GM04503 (cell line): ENCODE measurements at places on chromosomes 11 and 22.

DNA sequence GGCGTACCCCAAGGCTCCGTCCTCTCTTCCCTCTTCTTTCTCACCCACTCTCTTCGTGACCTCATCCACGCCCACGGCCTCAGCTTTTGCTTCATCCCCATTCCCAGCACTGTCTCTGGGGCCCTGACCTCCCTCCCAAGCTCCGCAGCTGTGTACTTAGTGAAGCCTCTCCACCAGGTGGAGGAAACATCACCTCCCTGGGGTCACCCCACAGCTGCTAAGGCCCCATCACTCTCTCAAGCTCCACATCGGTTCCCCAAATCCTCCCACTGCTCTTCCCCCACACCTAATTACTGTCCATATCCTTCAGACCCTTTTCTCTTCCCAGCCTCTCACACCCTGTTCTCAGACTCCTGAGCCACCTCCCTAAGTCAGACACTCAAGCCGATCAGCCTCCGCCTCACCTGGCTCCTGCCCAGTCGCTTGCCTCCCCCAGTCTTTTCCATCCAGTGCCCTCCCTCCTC, 7.9 kb upstream of the SYT7 start:
- no peak for DNase-seq

GRCh38 chr11:26719289-26719973, 2.4 kb downstream of the SLC5A12 start:
- no peak for DNase-seq

- no peak for DNase-seq
Measured at GRCh38 chr22:24975813-24976341, 23.4 kb downstream of the KIAA1671 start.

- no peak for DNase-seq
Measured at GRCh38 chr11:13486926-13487660, 8.7 kb downstream of the PTH start.

DNA sequence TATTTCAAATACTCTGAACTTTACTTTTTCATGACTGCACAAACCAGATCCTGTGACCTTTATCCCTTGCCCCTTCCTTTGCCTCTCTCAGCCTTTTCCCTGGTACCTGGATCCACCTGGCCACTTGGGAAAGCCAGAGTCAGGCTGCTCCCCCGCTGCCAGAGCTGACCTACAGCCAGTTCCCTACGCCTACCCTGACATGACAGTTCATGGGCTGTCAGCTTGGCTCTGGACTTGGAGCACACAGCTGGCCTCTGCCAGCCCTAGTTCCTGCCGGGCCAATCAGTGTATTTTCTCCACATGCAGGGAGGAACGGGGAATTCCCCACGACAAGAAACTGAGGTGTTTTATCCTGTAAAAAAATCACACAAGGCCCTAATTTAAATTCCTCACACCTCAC, 382.6 kb downstream of the INSC start:
- DNase-seq = no peak

DNA sequence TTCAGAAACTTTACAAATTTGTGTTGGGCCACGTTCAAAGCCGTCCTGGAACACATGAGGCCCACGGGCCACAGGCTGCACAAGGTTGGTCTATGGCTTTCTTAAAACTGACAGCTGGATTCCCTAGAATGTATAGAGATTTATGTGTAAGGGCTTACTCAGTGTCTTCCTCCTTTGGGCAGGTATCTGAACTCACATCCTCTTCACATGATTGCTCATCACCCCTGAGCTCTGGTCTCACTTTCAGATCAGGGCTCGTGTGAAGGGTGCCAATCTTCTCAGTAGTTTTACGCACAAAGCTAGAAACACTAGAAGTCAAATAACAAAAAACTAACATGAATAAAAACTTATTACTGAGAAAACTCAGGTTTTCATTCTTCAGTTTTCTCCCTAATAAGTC, 27.1 kb downstream of the HPS5 start:
- no peak for DNase-seq

DNA sequence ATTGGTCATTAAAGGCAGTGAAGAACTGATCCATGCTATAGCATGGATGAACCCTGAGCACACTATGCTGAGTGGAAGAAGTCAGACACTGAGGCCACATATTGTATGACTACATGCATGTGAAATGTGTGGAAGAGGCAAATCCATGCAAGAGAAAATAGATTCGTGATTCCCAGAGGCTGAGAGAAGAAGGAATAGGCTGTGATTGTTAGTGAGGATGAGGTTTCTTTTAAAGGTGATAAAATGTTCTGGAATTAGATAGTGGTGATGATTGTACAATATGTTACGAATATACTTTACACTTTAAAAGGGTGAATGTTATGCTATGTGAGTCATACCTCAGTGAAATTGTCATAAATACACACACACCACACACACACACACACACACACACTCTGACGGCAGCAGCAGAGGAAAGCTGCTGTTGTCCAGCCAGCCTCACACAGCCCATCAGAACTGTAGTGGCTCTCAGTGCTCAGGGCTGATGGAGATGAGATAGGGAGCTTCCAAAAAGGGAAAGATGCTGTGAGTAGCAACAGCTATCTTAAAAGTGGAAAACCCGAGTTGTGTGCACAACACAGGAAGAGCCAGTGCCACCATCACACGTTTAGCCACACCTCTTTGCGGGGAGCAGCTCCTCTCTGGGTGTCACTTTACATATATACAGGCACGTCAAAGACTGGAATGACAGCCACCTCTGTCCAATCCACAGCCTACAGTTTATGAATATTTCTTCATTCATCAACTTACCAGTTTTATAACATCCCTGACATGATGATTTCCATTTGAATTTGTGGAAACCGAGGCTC, 153.0 kb downstream of the SPATA19 start:
- no peak for DNase-seq

DNA sequence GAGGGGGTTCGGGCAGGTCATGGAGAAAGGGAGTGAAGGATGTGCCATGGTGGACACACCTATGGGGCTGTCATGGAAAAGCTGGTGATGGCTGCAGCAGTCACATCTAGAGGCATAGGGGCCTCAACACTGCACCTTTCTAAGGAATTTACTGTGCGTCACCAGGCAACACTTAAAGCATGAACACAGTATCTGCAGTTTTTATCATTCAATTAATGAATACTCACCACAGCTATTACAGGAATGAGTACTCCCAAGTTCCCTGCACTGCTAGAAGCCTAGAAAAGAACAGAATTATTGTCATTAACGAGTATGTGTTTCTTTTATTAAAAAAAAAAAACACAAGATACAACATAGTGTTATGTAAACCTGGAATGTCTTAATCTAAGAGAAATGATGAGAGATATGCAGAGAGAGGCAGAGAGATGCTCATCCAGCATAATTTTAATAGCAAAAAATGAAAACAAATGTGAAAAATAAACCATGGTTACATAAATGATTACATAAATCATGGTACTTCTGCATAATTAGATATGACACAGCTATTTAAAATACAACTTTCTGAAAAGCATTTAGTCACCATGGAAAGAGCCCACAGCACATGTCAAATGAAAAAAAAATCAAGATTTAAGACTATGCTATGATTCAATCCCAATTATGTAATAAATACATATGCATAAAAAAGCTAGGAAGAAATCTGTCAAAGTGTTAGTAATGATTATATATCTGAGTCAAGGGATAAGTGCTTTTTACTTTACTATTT, 19.2 kb downstream of the SERPIND1 start:
- peak; percentile 23 for DNase-seq

DNA sequence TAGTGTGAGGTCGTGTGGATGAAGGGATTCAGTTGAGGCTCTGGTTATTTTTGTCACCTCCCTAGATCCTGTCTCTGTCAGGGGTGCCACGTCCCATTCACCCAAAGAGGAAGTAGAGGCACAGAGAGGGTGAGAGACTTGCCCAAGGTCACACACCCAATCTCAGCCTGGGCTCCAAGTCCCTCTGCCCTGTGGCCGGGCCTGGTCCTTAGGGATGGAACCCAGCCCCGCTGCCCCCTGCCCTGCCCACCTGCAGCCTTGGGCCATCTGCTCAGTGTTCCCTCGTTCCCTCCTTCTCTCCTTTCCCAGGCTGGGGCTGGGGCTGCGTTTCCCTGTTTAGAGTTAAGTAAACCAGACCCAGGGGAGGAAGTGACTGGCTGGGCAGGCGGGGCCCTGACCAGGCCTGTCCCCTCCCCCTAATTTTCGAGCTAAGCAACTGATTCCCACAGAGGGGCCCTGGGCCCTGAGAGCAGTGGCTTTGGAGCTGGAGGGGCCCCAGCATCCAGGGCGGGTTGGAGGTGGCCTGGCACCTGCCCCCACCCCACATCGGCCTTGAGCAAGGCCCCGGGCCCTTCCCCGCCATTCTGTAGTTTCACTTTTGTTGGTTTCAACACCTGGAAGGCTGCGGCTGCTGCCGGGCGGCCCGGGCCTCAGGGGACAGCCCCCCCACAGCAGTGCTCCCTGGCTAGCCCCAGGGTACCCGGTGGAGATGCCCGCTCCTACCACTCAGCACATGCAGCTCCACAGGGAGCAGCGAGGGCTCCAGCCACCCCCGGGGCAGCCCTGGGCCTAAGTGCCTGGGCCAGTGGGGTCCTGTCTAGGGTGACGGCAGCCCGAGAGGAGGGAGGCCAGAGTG, 1.5 kb downstream of the TCIRG1 start:
- DNase-seq = no peak

- DNase-seq = no peak
Measured at GRCh38 chr11:123410218-123410549, 19.9 kb upstream of the GRAMD1B start.

DNA sequence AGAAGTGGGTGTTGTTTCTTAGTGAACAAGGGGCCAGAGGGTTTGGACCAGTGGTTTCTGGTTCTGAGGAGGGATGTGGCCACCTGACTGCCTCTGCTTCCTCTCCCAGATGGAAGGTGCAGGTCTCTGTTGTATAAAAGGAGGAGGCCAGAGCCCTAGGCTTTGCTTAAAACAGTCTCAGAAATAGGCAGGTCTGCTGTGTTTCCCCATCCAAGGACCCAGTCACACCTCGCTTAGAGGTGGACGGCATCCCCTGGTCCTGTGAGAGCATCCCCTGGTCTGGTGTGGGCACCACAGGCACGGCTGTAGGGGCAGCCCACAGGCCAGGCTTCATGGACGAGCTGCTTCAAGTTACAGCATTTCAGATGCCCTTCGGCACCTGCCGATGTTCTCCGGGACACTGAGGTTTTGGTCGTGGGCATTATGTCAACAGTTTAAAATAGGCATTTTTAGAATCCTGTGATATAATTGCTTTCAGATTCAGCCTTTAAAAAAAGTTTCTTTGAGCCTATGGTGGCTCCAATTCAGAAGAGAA, 45.7 kb upstream of the SHANK2 start:
- no peak for DNase-seq

GRCh38 chr22:28514321-28514821, 165.3 kb downstream of the TTC28 start:
- DNase-seq = no peak

DNA sequence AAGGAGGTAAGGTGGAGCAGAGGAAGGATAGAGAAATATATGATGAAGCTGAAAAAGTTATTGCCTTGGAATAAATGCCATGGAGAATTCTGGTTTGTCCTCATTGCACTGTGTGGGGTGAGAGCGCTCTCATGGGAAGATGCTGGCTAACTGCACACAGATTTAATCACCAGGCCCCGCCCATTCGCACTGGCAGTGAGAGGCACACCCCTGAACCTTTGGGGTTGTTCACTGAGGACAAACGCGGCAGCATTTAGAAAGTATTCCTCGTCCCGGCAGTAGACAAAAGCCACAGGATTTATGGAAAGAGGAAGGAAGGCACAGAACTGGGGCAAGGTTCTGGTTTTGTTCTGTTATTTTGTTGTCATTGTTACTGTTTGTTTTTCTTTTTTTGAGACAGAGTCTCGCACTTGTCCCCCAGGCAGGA, 70.2 kb downstream of the MED15 start:
- no peak for DNase-seq

DNA sequence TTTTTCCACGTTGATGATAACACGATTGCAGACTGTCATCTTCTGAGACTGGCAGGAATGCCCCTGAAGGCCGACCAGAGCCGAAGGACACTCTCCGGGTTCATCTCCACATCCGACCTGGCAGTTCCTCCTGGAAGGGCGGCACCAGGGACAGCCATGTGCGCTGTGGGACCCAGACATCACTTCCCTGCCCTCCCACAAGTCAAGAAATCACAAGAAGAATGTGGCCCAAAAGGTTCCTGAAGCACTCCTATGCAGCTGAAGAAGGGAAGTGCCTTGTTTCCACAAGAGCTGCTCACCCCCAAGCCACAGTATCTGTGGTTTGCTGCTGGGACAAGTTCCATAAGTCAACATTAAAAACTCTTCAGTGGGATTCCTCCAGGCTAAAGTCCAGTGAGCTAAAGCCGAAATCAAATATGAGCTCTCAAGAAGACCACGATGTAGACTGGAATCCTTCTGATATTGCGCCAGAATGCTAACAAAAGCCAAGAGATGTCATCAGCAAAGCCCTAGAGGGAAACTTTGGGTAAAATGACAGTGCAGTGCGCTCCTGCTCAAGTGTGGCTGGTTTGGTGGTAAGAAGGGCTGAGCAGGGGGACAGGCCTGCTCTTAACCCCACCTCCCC, 21.2 kb downstream of the PACSIN2 start:
- peak; percentile 76 for DNase-seq

DNA sequence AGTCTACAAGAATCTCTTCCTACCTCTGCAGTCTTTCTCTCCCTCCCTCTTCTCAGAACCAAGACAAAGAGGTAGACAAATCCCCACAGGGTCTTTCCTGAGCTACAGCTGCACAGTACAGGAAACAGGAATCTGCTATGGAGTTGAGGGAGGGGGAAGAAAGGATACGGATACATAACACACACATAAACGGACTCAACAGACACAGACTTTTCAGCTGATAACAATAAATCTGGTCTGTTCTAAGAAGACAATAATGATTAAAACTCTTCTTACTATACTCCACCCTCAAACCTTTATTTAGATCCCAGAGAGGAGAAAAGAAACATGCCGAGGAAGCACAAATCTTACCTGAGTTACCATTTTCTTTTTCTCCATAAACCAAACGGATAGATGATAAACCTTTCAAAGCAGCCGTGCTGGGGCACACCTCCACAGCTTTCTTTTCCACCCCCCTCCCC, 122.2 kb downstream of the APOL5 start:
- no peak for DNase-seq

GRCh38 chr11:26199331-26200095, 132.4 kb upstream of the ANO3 start:
- no peak for DNase-seq

DNA sequence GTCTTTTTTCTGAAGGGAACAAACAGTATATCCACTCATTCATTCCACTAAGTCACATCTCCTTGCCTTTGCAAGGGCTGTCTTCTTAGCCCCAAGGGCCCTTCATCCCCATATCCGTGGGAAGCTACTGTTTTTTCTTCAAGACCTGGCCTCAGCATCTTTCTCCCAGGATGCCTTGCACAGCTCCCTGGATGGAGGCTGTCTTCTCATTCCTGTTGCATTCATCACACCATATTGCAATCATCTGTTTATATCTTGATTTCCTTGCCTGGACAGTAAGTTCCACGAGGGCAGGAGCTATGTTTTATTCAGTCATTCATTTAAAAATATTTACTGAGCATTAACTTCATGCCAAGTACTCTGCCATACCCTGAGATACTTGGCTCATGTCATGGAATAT, 29.3 kb upstream of the NECTIN1 start:
- no peak for DNase-seq
